ENCODE measurements at places on chromosomes 6 and 20.

GRCh38 chr20:34632870-34633452 is 43.9 kb downstream of the PIGU start:
- no peak for DNase-seq

DNA sequence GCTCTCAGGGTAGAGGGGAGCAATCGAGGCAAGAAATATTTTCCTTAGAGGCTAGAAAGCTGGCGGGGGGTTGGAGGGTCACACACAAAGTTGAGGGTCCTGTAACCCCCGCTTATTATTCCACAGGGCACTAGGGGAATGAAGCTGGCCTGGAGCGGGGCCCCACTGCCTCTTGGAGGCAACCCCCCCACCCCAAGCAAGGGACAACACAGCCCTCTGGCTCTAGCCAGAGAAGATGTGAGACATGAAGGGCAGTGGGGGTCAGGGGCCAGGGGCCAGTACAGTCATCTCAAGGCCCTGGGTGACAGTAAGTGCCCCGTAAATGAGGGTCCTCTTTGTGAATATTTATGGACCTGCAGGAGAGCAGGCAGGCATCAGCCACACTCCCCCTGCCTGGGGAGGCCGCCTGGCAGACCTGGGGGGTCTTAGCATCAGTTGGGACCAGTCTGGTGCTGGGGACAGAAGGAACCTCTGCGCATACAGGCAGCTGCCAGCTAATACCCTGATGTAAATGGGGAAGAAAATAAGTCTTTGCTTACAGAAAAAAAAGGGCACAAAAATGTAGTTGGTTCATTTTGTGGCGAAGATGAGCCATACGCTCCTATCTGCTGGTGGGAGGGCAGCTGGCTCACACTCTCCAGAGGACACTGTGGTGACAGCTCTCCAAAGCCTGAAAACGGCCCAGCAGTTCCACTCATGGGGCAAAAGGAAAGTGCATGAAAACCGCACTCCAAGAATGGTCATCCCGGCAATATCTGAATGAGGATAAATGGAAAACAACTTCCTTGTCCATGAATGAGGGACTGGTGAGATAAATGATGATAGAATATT is 21.9 kb downstream of the SPATA2 start:
- DNase-seq, result no peak

DNA sequence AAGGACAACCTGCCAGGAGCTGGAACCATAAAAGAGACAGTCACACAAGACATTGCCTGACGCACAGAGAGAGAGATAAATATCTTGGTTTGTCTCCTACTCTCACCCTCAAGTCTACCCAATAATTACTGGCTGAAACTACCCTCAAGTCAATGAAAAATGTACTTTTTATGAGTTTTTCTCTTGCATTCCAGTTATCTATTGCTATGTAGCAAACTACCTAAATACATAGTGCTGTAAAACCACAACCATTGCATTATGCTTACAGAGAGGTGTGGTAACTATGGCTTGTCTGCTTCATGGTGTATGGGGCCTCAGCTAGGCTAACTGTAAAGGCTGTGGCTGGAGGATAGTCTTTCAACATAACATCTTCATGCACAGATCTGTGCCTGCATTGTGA is 247.8 kb downstream of the HAO1 start:
- DNase-seq, result no peak

- DNase-seq, result no peak
These were observed 160.0 kb downstream of the PLCB4 start for GRCh38 chr20:9228774-9229450.

DNA sequence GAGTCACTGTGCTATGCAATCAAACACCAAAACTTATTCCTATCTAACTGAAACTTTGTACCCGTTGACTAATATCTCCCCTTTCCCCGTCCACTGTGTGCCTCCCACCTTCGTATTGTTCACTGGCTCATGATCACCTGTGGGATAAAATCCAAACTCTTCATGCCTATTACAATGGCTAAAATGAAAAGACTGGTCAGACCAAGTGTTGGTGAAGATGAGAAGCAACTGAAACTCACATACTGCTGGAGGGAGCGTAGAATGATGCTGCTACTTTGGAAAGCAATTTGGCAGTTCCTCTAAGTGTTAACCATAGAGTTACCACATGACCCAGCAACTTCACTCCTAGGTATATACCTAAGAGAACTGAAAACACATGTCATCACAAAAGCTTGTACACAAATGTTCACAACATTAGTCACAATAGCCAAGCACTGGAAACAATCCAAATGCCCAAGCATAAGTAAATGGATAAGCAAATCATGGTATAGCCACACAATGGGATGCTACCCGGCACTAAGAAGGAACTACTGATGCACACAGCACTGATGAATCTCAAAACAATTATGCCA is 13.1 kb downstream of the RPS10 start:
- DNase-seq, result no peak

DNA sequence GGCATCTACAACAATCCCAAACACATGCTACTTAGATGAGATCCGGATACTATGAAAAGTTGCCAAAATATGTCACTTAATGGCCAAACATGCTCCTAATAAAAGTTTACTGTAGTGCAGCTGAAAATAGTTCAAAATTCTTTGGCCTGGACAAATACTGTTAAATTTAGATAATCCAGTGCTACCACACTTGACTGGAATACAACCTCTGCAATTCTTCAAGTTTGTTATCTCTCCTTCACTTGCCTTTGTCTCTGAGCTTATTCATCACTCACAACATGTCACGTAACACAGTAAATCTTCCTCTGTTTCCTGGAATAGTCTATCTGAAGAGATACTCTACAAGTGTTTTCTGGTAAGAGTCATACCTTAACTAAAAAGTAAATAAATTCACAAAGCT is 10.5 kb upstream of the PLN start:
- no peak for DNase-seq

- no peak for DNase-seq
These were observed 329.7 kb downstream of the MAFB start for GRCh38 chr20:40359131-40359912.

- DNase-seq, result no peak
These were observed 369.0 kb downstream of the DOK5 start for GRCh38 chr20:54844346-54844745.

DNA sequence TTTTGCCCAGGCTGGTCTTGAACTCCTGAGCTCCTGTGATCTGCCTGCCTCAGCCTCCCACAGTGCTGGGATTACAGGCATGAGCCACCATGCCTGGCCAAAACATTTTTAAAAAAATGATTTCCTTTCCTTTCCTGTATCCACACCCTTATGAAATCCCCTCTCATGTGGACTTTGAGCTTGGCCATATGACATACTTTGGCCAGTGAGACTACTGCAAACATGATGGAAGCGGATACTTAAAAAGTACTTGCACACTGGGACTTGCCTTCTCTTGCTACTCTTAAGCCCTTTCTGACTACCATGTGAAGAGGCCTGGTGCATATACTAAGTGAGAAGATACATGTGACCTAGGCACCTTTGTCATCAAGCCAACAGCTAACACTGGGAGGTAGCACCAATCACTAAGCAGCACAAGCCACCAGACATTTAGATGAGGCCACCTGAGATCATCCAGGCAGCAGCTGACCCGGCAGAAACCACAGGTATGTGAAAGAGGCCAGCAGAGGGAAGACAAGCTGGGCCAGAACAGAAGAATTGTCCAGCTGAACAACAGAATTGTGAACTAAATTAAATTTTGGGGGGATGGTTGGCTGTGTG is 78.5 kb upstream of the HDAC2 start:
- DNase-seq, result no peak

DNA sequence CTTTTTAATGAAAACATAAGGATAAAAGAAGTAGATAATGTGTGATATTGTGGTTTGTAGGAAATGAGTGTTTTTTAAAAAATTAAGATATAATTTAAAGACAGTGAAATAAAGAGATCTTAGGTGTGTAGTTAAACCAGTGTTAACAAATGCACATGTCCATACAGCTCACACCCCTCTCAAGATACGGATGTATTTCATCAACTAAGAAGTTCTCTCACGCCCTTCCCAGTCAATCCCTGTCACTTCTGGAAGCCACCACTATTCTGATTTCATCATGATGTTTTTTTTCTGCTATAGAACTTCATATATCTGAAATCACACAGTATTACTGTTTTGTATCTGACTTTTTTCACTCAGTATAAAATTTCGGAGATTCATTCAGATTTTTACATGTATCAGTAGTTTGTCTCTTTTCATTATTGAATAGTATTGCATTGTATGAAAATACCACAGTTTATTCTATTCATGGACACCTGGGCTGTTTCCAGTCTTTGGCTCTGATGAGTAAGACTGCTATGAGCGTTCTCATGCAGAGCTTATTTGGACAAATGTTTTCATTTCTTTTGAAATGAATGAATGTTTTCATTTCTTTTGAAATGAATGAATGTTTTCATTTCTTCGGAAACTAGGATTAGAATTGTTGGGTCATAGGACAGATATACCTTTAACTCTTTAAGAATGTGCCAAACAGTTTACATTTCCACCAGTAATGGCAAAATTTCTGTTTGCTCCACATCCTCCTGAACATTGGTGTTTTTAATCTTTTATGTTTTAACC is 49.7 kb upstream of the ELOVL5 start:
- no peak for DNase-seq

DNA sequence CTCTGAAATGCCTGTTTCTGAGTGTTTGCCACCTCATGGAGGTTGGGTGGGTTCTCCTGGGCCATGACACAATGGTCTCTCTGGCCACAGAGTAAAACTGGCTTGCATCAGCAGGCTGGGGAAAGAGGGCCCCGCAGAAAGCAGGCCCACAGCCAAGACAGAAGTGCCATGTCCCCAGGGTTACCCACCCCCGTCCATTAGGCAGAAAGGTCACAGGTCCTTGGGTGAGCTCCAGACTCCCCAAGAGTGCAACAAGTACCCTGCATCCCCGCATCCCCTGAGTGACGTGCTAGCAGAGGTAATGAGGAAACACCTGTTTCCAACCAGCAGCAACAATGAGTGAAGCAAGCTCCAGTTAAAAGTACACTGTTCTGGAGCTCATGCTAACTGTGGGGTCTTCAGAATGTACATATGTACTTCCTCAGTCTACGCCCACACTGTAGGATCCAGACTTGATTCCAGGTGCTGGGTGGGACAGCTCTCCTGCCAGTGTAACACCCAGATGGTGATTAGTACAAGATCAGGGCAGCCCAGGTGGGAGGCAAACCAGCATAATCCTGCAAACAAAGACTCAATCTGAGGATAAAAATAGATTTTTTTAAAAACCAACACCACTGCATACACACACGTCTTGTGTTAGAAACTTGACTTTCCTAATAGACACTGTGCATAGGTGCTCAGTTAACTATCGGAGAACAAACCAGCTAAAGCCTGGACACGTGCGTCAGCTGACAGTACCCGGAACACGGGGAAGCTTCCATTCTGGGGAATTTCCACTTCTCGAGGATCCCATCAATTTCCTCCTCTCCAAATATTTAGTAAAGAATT is 31.5 kb downstream of the RRBP1 start:
- no peak for DNase-seq

DNA sequence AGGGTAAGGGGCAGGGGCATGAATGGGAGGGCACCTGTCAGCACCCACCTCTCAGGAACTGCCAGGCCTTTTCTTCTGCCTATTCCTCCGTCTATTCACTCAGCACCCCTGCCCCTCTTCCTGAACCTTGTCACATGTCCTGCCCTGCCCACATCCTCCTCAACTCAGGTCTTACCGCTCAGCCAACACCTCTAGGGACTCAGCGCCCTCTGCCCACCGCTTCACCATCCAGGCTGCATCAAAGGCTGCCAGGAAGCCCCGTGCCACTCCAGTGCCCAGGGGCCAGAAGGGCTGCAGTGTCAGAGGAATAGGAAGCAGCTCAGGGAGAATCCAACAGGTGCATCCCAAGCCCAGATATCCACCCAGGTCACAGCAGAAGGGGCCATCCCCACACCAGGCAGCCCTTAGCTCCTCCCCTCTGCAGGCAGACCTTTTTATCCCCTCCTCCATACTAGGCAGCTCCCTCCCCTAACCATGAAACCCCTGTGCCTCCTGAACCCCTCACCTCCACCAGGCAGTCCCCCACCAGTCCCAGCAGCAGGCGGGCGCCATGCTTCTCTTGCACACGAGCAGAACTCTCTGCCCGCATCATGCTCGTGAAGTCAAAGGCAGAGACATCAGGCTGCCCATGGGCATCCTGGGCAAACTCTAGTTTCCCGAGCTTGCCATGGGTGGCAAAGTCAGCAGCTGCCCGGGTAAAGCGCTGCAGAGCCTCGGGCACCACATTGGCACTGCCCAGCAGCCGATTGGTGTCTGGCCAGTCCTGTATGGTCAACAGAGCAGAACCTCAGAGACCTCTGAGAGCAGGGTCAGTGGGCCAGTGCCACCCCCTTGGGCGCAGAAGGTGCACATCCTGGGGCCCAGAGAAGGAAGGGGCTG is 5.5 kb downstream of the MICAL1 start:
- DNase-seq, result no peak

- no peak for DNase-seq
These were observed 12.7 kb downstream of the NKX2-2 start for GRCh38 chr20:21501184-21501583.

- DNase-seq, result no peak
These were observed 44.3 kb upstream of the KIF13A start for GRCh38 chr6:18031680-18032256.

DNA sequence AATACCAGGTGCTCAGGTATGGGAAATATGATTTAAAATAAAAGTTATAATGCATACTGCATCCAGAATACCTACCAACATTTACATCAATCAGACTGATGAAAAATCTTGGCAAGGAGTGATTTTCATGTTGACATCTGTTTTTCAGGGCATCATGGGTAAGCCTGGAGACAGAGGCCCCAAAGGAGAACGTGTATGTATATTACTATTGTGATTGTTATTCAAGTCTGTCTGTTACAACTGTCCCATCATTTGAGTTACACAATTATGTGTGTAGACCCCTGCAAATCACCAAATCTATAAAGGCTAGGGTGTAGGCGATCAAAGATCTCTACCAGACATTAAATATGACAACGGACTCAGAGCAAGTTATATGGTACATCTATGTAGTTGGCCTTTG is 118.2 kb downstream of the COL9A1 start:
- no peak for DNase-seq

DNA sequence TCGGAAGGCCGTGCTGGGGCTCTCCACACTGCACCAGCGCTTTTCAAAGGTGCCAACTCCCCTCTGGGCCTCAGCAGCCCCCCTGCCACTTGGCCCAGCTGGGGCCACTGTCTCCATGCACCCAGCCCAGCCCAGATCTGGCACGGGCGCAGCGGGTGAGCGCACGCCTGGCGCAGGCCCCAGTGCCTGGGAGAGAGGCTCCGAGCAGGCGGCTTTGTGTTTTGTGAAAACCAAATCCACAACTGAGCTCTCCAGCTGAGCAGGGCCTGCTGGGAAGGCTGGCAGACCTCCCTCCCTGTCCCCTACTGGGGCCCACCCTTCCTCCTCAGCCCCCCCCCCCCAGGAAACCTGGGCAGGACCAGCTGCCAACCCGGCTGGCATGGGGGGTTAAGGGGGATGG is 17.0 kb downstream of the MDGA1 start:
- DNase-seq, result no peak
